ENCODE measurements at places on chromosomes 5 and 9.
A peak's percentile ranks its signal among the peaks of the same experiment; 100 is the strongest.

DNA sequence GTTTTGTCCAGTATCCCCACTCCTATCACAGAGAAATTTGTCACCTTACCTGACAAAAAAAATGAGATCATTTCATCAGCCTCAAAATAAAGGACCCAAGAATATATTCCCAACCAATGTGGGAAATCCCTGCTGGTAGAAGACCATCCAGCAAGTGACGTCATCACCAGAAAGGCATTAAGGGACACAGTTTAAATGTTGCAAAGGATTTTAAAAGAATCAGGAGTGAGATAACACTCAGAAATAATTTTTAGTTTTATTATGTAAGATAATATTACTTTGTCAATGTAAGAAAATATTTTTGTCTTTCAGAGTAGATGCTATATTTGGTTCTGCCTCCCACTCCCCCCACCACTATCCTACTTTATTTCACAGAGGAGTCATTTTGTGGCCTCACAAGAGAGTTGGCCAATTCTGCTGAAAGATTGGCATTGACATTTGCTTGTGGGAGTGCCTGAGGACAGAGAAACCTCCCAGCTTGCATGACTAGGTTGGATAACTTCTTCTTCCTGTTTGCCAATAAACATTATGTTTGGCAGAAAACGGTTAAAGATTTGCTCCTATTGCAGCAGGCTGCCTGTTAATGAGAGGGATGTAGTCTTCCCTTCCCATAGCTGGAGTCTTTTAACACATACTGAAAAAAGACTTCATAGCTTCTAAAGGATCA, 288.6 kb upstream of the DAB2 start:
- DNase-seq: no peak

GRCh38 chr9:116208417-116209232, 55.0 kb downstream of the PAPPA start:
- no peak for DNase-seq

DNA sequence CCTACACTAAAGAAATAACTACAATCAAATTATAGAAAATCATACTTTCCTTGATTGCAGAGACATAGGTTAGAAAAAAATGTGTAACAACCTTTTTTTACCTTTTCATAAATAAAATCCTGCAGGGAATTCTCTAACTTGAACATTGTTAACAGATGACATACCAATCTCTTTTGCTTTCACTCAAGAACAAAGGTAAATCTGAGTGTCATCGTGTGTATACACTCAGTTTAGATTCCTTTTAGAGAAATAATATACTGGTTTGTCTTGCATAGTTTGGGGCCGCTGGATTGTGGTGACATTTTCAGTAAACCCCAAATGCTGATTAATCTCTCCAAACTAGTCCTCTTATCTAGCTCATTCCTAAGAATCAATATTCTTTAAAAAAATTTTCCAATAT, 20.8 kb upstream of the MTAP start:
- no peak for DNase-seq

DNA sequence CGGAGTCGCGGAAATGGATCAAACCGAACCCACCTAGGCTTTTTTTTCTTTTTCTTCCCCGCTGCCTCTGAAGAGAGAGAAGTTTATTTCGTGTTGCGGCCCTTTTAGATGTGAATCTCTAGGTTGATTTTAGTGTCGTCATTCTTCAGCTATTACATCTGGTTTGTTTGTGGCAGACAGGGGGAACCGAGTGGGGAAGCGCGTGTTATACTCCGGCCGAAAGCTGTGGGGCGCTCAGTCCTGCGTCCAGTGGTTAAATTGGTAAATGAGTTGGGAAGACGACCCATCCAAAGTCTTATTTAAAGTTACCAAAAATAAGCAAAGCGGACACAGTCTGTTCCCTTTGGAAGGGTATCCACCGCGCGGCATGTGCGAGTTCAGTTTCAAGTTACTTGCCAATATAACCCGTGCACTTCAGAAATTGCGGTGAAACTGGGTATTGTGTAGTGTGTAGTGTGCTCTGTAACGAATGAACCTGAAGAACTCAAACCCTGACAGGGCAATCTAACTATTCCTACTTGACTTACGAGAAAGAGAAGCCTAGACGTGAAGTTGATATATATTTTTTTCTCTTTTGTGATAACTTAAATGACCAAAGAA, 1.3 kb downstream of the MAN2A1 start:
- DNase-seq: peak; percentile 47

DNA sequence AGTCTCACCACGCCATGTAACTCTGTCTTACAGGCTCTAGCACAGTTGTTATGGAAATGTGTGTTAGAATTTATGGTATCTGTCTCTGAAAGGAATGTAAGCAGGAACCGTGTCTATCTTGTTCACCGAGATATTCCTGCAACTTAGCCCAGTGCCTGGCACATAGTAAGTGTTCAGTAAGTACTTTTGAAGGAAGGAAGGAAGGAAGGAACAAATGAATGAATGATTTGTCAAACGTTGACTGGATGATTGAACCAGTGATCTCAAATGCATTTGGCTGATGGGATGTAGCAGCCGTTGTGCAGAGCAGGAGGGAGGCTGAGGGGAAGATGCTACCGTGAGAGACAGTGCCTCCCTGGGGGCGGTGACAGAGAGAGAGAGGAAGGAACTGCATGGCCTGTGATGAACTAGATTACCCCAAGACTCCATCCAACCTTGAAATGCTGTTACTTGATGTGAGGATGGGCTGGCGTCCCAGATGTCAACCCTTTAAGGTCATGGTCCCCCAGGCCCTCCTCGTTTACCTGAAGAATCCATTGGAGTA, 47.5 kb upstream of the PPARGC1B start:
- DNase-seq: no peak

GRCh38 chr9:89953824-89954615, 349.2 kb downstream of the GADD45G start:
- no peak for DNase-seq

Measured in activated naive CD4-positive, alpha-beta T cell treated with anti-CD3 and anti-CD28 coated beads, Interleukin-2, amount 50 U/mL, for 16 hours (primary cell).